Hippocampal formation (tissue), 2 donors: ENCODE measurements at places on chromosomes 11 and 22.

DNA sequence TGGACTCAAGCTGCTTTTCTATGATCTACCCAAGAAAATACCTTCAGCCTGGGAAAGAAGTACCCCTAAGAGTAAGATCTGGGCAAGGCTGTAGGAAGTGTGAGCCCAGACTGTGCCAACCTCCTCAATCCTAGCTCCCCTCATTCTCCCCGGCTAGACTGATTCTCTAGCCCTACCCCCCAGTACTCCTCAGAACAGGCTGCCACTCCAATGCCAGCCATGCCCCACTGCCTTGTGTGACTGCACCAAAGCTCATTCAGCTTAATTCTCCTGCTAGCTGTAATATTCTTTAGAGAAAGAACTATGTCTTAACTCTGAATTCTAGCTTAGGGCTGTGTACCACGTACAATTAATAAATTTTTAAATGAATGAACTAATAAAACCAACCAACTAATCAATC, 92.6 kb upstream of the AKIP1 start:
- DNase-seq, result no peak

DNA sequence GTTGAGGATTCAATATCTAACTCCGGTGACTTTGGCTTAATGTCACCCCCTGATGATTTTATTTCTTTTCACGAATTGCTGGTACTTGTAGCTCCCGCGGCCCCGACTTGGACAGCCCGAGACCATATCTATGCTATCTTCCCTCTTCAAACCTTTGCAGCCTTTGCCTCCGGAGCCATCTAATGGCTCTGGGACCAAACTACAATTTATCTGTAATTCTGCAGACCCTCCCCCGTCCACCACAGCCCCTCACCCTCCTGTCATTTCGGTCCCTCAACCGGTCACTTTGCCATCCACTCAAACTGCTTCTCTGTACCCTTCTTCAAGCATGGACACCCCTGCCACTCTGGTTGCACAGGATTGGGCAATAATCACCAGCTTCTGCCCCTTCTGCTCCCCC, 25.7 kb upstream of the ALDH3B2 start:
- DNase-seq, result no peak

DNA sequence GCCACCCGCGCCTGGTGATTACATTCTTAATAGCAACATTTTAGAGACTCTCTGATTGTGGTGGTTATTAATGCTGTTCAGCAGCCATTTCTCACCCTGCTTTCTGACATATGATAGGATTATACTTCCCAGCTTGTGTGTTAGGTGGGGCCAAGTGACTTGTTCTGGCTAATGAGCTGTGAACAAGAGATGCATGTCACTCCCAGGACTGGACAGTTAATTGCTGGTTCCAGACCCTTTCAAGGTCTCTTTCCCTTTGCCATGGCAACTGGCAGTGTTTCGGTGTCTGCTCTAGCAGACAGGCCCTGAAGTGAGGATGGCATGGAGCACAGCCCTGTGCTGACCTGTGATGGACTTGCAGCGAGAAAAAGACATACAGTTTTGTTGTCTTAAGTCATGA, 8.9 kb upstream of the PTPRJ start:
- DNase-seq, result no peak

DNA sequence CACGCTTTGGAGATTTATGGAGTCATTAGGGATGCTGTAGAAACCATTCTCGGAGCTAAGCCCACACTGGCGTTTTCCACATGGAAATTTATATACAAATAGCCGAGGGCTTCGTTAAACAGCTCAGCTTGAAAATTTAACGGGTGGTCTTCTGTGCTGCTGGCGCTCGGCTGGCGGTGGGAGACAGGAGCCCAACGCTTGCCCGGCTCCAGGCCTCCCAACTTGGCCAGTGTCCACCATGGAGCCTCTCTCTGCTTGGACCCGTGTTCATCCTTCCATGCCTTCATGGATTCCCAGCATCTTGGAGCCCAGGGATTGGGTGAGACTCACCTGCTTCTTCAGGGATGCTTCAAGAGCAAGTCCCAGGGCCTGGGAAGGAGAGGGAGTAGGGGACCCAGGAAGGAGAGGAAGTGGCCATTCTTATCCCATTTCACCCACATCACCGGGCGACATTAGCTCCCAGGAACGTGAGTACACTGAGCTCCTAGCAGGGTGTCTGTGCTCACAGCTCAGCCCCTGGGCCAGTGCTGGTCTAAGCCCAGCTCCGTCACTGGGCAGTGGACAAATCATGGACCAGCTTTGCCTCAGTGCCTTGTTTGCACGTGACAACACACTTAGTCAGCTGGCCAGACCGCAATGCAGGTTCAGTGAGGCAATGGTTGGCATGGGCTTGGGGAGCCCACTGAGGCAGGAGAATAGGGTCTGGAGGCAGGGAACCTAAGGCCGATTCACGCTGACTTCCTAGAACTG, 944.3 kb downstream of the BRD1 start:
- no peak for DNase-seq

- no peak for DNase-seq
Measured at GRCh38 chr11:78893996-78894395, 319.3 kb upstream of the NARS2 start.

GRCh38 chr11:111395081-111395480, 16.0 kb upstream of the POU2AF1 start:
- DNase-seq, result no peak

DNA sequence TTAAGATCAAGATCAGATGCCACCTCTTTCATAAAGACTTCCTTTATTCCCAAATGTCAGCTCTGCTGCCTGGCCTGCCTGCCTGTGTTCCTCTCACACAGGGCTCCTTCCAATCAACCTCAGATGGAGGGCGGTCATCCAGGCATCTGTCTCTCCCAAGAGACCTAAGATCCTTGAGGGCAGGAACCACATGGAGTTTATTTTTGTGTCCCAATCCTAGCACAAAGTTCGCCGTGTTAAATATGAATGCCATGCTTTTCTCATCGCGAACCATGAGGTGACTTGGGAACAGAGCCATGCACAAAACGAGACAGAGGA, 72.7 kb upstream of the ARFGAP3 start:
- no peak for DNase-seq

GRCh38 chr22:50272044-50272802, 2.0 kb upstream of the MAPK11 start:
- DNase-seq, result no peak

DNA sequence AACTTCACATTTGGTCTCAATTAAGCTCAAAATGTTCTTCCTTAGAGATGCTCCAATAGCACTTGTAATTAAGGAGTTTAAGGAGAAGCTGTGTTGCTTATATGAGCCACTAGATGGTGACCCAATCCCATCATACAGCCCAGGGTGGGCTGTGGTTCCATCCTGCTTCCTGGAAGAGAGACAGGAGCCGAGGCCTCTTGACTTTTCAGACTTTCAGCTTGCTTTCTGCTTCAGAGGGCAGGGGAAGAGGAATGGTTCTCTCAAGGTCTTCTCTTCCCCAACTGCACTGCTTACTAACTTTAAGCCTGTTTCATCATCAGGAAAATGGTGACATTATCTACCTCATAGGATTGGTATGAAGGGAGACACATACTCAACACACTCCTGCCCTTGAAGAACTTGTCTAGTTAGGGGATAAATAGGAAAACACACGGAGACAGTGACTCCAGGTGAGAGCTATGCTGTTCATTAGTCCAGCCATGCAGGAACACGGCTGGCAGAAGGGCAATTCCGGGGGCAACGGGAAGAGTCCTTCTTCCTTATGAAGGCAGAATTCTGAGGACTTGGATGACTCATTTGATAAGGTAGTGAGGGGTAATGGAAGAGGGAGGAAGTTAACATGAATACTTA, 20.1 kb downstream of the TMEM218 start:
- DNase-seq, result no peak

- DNase-seq, result peak; percentile 14
Measured at GRCh38 chr22:48640890-48641841, 1186.5 kb downstream of the BRD1 start.

DNA sequence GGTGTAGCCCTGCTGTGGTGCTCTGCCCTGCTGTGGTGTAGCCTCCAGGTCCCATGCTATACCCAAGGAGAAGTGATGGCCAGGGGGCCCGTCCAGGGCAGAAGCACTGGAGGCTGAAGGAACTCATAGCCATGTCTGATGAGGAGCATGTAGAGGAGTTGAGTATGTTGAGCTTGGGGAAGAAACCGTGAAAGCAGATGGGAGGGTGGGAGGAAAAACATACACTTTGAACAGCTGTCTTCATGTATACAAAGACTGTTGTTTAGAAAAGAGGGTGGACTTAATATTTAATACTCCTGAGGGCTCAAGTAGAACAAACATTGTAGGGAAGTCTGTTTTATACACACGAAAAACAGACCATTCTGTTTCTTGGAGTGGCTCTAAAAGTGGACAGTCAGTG, 26.6 kb upstream of the TTC12 start:
- DNase-seq, result no peak

GRCh38 chr11:129067454-129067853, 124.7 kb downstream of the ARHGAP32 start:
- DNase-seq, result no peak

- DNase-seq, result no peak
Measured at GRCh38 chr11:74749965-74750296, 1.3 kb downstream of the RNF169 start.

- peak; percentile 37 for DNase-seq
Measured at GRCh38 chr22:48943567-48944432, 883.9 kb downstream of the BRD1 start.

GRCh38 chr11:27460158-27460978, 12.2 kb downstream of the LGR4 start:
- no peak for DNase-seq

GRCh38 chr22:24088816-24089215, 77.7 kb downstream of the CABIN1 start:
- DNase-seq, result no peak

- DNase-seq, result no peak
Measured at GRCh38 chr22:44047891-44048301, 23.8 kb downstream of the PARVB start.

GRCh38 chr11:292211-293121, 3.5 kb downstream of the PGGHG start:
- DNase-seq, result no peak

- no peak for DNase-seq
Measured at GRCh38 chr22:33327348-33327860, 269.2 kb upstream of the SYN3 start.

DNA sequence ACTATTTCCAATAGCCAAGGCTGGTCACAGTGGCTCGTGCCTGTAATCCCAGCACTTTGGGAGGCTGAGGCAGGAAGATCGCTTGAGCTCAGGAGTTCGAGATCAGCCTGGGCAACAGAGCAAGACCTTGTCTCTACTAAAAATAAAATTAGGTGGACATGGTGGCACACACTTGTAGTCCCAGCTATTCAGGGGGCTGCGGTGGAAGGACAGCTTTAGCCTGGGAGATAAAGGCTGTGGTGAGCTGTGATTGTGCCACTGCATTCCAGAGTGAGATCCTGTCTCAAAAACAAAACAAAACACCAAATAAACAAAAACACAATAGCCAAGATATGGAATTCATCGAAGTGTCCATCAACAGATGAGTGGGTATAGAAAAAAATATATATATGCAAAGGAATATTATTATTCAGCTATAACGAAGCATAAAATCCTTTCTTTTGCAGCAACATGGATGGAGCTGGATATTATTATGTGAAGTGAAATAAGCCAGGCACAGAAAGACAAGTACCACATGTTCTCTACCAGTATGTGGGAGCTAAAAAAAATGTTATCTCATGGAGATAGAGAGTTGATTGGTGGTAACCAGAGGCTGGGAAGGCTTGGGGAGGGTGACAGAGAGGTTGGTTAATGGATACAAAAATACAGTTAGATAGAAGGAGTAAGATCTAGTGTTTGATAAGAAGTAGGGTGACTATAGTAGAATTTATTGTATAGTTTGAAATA, 22.6 kb upstream of the DLAT start:
- no peak for DNase-seq

- no peak for DNase-seq
Measured at GRCh38 chr11:41578421-41579051, 119.1 kb upstream of the LRRC4C start.

DNA sequence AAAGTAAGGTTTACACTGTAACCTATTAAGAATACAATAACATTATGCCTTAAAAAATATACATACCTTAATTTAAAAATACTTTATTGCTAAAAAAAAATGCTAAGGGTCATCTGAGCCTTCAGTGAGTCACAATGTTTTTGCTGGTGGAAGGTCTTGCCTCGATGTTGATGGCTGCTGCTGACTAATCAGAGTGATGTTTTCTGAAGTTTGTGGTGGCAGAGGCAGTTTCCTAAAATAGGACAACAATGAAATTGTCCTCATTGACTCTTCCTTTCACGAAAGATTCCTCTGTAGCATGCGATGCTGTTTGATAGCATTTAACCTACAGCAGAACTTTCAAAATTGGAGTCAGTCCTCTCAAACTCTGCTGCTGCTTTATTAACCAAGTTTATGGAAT, 97.6 kb downstream of the FAT3 start:
- no peak for DNase-seq

DNA sequence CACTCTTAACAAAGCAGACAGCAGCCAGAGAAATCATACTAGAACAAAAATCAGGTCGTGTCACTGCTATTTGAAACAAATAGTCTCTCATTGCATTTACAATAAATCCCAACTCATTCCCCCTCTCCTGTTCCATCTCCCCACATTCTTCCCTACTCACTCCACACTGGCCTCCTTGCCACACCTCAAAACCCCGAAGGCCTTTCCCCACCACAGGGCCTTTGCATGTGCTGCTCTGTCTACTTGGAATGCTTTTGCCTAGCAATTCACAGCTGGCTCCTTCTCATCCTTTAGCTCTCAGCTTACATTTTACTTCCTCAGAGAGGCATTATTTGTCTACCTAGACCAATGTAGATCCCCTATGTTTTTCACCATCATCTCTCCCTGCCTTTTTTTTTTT, 6.3 kb upstream of the THOC5 start:
- DNase-seq, result no peak

- DNase-seq, result no peak
Measured at GRCh38 chr11:86681483-86681756, 9.0 kb upstream of the ME3 start.

DNA sequence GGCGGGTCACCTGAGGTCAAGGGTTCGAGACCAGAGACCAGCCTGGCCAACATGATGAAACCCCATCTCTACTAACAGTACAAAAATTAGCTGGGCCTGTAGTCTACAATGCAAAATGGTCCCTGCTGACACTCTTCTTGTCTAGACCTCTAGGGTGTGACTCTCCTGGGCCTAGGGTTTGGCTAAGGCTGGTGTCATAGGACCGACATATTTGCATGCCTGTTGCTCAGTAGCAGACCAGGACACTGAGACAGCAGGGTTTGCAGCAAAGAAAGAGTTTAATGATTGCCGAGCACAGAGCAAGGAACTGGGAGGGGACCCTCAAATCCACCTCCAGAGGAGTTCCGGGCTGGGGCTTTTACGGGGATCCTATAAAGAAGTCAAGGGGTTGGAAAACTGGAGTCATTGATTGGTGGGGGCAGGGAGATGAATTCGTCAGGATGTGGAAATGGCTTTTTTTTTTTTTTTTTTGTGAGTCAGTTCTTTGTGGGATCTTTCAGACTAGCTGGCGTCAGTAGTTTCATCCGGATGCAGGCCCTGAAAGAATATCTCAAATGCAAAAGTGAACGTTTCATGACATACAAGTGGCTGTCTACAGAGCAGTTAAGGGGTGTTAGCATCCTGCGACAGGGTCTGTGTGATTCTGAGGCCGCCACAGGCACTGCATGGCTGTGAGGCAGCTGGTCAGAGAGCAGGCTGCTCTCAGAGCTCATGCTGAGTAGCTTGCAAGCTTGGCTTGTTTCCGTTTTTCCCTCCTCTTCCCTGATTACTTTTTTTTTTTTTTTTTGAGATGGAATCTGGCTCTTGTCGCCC, 27.2 kb upstream of the A4GALT start:
- DNase-seq, result no peak
